Naive thymus-derived CD8-positive, alpha-beta T cell (primary cell): ENCODE measurements at places on chromosomes 5 and 9. TPM values are rescaled to one million over a fixed set of nuclear protein-coding genes. Genes with fewer than 3 reads are reported as not detected.

DNA sequence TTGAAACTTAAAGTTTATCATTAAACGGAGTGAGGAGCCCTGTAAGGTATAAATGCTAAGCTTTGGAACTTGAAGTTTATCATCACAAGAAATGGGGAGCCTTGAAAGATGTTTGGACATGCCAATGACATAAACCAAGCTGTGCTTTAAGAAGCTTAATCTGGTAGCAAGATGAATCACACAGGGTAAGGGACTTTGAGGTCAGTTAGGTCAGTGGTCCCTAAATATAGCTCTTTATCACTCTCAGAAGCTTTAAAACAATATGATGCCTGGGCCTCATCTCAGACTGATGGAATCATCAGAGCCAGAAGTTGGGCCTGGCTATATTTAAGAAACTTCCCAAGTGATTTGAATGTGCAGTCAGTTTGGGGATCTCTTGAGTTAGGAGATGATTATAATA, 85.7 kb downstream of the TNC start:
- DNase-seq, result no peak

Gene LCN9
- not detected for total RNA-seq

GRCh38 chr5:106142116-106142515, 1528.6 kb downstream of the EFNA5 start:
- no peak for DNase-seq

GRCh38 chr5:117496801-117497200, 922.2 kb upstream of the SEMA6A start:
- no peak for DNase-seq

- no peak for DNase-seq
Observed at GRCh38 chr5:6680922-6681321, 32.3 kb upstream of the TENT4A start.
